ENCODE measurements at places on chromosomes 6 and 20.

DNA sequence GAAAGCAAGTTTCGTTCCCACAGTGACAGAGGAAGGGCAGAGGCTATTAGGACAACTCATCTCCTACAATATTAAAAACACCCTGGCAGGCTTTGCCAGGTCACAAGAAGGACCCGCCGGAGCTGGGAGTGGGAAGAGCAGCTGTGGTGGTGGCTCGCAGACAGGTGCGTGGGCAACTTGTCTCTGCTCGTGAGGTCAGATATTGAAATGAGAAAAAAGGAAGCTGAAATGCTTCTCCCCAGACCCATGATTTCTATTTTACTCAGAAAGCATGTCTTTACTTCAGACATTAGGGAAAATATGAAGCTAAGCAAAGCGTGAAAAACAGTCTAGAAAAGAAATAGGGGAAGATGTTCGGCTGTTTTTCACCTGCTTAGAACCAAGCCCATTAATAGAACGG lies 166.3 kb upstream of the EEF1E1 start:
- DNase-seq, result no peak

- DNase-seq, result no peak
Measured at GRCh38 chr6:7469696-7470095, 71.8 kb upstream of the DSP start.

- no peak for DNase-seq
Measured at GRCh38 chr6:18725449-18725848, 338.3 kb downstream of the RNF144B start.

DNA sequence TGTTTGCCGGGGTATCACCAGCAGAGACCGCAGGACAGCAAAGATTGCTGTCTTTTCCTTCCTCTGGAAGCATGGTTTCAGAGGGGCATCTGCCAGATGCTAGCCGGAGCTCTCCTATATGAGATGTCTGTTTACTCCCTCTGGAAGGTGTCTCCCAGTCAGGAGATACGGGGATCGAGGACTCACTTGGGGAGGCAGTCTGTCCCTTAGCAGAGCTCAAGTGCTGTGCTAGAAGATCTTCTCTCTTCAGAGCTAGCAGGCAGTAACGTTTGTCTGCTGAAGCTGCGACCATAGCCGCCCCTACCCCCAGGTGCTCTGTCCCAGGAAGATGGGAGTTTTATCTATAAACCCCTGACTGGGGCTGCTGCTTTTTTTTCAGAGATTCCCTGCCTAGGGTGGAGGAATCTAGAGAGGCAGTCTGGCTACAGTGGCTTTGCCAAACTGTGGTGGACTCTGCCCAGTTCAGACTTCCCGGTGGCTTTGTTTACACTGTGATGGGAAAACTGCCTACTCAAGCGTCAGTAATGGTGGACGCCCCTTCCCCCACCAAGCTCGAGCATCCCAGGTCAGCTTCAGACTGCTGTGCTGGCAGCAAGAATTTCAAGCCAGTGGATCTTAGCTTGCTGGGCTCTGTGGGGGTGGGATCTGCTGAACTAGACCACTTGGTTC lies 133.0 kb upstream of the FLRT3 start:
- no peak for DNase-seq

DNA sequence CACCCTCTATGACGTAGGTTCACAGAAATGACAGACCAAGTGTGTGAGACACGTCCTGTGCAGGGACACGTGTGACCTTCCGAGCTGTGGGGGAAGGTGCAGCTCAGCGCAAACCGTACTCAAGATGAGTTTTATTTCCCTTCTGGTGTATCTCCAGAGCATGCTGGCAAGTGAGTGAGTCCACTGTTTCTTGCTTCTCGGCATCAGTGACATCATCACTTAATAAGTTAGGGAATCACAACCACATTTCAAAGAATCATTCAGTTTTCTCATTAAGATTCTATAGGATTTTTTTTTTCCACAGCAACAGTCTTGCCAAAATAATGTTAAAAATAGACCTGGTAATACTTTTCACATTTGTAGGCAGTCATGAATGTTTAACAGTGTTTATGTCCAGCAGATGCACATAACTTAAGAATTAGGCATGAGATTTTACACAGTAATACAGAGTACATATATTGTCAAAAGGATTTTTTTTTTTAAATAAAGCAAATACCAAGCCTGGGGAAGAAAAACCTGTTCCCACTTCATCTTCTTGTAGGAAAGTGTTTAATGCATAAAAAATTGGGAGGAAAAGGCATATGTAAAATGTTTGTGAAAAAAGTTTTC lies 417.8 kb downstream of the CDC5L start:
- DNase-seq, result no peak

- DNase-seq, result no peak
Measured at GRCh38 chr20:7702141-7702540, 238.1 kb downstream of the HAO1 start.

DNA sequence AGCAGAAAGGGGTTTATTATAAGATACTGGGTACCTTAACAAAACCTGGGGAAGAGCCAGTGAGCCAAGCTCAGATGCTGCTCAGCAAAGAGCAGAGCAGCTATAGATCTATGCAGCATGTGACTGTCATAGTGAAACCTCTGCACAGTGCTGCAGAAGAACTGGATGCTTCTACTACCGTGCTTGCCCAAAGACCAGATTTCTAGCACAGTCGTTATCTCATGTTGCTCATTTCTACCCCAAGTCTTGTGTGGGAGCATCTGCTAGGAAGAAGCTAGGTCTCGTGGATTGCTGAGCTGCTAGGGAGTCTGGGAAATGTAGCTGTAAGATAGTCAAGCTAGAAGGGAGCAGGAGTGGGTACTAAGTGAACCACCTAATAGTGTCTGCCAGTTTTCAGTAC lies 31.7 kb upstream of the GNRH2 start:
- no peak for DNase-seq

DNA sequence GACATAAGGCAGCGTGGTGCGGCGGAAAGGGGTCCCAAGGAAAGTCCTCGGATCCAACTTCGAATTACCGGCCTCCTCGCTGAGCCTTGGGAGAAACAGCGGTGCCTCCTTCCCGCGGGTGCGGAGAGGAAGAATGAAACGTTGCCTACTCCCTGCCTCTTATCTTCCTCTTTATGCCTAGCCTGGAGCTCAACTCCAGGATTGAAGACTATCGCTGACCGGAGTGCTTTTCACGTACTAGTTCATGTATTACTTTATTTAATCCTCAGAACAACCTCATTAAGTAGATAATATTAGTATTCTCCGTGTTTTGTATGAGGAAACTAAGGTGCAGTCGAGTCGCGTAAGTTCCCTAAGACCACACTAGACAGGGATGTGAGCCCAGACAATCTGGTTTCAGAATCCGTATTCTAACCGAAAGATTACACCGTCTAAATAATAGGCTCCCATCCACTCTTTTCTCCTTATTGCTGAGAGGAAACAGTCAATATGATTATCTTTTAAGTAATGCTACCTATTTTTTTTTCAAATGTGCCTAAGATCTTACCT lies 793 bp upstream of the PDSS2 start:
- DNase-seq, result no peak

DNA sequence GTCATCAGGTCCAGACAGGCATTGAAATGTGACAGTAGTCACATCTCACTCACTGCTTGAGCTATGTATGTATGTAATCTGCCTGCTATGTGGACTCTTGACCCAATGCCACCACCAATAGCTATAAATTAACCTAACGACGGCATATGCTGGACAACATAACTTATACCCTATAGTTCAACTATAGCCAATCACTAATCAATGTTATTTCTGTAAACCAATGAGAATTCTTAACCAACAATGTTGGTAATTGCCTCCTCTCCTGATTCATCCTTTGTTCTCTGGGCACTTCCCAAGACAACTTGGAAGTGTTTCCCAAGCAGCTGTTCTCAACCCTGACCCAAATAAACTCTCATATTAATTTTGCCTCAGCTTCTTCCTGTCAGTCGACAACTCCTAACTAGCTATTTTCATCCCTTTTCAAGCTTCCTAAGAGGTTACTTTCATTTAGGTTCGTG lies 24.1 kb upstream of the SERPINB1 start:
- no peak for DNase-seq

DNA sequence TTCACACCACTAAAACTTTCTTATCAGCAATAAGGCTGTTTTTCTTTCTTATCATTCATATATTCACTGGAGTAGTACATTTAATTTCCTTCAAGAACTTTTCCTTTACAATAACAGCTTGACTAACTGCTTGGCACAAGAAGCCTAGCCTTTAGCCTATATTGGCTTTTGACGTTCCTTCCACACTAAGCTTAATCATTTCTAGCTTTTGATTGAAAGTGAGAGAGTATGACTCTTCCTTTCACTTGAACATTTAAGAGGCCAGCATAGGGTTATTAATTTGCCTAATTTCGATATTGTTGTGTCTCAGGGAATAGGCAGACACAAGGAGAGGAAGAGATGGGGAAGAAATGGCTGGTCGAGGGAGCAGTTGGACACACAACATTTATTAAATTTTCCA lies 23.6 kb downstream of the THEMIS start:
- DNase-seq, result no peak

- no peak for DNase-seq
Measured at GRCh38 chr6:154165478-154165877, 126.4 kb downstream of the OPRM1 start.

GRCh38 chr20:31560746-31561598 lies 44.1 kb upstream of the ID1 start:
- no peak for DNase-seq

DNA sequence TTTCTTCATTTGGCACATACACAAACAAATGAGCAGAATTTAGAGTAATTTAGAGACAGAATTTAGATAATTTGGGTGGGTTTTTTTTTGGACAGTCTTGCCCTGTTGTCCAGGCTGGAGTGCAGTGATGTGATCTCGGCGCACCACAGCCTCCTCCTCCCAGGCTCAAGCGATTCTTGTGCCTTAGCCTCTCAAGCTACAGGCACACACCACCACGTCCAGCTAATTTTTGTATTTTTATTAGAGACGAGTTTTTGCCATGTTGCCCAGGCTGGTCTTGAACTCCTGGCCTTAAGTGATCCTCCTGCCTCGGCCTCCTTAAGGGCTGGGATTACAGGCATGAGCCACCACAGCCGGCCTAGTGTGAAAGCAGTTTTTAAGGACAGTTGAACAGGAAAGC lies 127.8 kb downstream of the MTHFD1L start:
- DNase-seq, result no peak

DNA sequence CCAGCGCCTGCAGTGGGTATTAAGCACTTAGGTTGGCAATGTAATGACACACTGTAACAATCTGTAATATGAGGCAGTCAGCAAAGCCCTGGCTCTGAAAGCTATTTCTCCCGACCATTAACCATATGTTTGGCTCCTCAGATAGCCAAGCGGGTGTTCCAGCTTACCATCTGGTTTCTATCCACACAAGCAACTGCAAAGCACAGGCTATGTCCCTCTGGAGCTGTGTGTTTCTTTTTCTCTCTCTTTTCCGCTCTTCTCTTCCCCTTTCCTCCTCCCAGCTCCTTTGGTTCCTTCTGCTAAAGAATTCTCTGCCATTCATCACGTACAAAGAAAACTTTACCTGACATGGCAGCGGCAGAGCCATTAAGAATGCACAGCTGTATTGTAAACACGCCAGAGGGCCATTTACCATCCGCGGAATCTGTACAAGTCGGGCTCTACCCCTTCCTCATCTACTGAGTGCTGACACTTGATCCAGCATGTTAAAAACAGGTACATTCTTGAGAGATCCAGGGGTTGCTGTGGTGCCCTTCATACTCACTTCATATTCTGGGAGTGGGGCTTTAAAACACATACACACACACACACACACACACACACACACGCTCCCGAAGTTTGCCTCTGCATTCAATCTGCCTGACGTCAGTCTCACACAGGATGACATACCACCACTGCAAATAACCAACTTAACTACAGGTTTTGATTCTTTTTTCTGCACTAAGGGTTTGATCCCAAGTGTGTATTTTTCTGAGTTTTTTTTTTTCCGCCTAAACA lies 77.2 kb downstream of the BACH2 start:
- no peak for DNase-seq

- DNase-seq, result no peak
Measured at GRCh38 chr6:52544602-52545405, 32.1 kb downstream of the TRAM2 start.

- no peak for DNase-seq
Measured at GRCh38 chr6:138500867-138501446, 1.7 kb upstream of the NHSL1 start.

DNA sequence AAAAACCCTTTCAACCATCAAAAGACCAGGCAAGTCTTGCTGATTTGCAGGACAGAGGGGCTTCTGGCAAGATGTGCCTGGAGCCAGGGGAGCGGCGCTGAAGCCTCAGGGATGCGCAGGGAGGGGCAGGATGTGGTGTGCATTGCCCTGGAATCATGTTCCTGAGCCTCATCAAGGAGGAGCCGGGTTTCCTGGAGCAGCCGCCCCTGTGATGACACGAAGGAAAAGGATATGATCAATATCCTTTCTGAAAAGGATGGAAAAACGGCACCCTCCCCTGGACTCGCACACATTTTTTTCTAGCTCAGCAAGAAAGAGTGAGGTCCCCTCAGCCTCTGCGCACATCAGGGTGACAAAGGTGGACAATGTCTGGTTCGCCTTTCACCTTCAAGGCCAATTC lies 173.1 kb upstream of the SSTR4 start:
- DNase-seq, result no peak

DNA sequence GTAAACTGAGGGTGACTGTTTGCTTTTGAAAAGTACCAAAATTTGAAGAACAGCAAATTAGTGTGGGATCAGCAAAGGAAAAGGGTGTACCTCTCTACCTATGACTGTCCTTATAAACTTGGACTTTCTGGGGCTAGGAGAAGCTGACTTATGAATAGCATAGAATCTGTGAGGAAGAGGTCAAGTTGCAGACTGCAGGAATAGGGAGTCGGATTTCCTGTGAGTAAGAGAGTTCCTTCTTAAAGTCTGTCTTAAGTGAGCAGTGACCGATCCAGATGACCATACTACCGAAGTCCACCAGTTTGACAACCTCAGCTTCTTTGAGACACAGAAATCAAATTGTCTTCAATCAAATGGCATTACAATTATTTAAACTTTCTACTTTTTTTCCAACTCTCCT lies 708.7 kb downstream of the UTRN start:
- no peak for DNase-seq

DNA sequence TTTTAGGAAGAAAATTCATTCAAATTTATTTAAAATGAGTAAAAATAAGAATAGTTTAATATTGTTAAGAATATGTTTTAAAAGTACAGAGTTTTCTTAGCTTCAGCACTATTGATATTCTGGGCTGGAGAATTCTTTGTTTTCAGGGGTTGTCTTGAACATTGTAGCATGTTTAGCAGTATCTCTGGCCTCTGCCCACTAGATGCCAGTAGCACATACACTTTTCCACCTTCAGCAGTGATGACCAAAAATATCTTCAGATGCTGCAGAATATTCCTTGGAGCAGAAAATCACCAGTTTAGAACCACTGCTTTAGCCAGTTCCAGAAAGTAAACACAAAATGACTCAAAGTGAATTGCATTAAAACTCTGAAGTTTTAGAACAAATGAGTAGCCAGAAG lies 19.4 kb upstream of the SDHAF4 start:
- DNase-seq, result no peak

Data from activated T-helper 1 cell treated with Interleukin-2 at 50 U/mL for 16 hours (primary cell).